ENCODE measurements at places on chromosomes 13 and 19.
A peak's percentile ranks its signal among the peaks of the same experiment; 100 is the strongest.

- DNase-seq, result no peak
Measured at GRCh38 chr13:21047591-21048282, 13.6 kb downstream of the LATS2 start.

- peak; percentile 47 for DNase-seq
Measured at GRCh38 chr13:113664751-113665596, 2.0 kb upstream of the GRK1 start.

GRCh38 chr13:99949679-99950413, 21.7 kb downstream of the ZIC5 start:
- DNase-seq, result no peak

DNA sequence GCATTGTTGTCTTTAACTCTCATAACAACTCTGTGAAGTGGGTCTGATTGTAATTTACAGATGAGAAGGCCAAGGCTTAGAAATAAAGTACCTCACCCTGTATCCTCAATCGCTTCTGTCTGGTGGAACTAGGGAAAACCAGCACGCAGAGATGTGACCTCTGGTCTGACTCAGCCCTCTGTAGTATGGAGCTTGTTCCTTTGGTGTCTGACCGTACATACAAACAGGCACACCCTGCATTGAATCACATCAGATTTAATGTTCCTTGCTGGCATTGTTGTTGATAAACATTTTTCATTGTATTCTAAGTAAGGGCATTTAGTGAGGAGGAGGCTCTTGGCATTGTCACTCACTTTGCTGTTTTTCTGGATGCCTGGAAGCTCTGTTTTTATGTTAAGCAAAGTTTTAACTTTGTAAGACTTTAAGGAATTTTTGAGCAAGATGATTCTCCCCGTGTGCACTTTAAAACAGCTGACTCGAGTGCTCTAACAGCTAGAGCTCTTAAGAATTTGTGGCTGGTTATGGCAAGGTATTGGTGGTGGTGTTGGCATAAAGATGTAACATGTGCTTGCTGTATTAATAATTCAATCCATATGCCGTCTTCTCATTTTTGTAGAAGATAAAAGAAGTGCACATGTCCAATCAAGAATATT, 89.0 kb upstream of the SPATA13 start:
- DNase-seq, result no peak

DNA sequence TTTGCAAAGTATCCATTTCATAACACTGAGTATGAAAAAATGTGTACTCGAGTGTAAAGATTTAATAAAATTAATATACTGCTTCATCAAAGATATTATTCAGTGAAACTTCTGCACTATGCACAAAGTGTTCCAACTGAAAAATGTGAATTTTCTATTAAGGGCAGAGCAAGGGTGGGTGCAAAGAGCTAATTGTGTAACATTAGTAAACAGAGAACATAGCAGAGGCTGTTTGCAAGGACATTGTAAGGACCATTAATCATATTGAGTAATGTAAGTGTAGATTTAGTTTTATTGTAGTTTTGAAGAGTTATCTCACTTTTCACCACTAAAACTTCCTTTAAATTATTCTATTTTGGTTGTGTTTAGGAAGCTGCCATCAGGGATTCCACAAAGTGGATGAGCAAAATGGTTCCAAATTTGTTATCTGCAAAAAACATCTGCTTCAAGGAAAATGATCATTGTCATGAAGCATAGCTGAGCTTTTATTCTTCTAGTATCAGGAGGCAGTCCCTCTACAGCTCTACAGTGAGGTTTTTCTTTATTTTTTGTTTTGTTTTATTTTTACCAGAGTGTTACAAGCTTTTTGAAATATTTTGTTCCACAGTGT, 1375.4 kb downstream of the SLITRK1 start:
- no peak for DNase-seq

DNA sequence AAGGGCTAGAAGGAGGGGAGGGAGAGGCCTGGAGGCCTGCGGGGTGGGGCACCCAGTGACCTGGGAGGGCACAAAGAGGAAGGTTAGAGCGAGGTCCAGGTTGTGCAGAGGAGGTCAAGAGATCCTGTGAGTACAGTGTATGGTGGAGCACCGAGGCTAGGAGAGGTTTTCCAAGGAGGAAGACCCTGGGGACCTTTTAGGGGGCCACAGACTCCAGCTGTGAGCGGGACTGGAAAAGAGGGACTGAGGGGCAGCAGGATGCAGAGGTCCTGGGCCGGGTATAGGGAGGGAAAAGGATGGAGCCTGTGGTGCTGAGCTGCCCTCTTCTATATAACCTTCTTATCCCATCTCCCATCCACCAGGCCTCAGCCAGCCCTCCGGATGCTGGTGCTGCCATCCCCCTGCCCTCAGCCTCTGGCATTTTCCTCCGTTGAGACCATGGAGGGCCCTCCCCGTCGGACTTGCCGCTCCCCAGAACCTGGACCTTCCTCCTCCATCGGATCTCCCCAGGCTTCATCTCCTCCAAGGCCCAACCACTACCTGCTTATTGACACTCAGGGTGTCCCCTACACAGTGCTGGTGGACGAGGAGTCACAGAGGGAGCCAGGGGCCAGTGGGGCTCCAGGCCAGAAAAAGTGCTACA, 863 bp downstream of the ZNF581 start:
- peak; percentile 75 for DNase-seq

- DNase-seq, result no peak
Measured at GRCh38 chr13:100491164-100491842, 97.3 kb downstream of the GGACT start.

- DNase-seq, result no peak
Measured at GRCh38 chr13:50511877-50512341, 331.6 kb downstream of the DLEU7 start.

- no peak for DNase-seq
Measured at GRCh38 chr19:51179256-51179655, 37.2 kb downstream of the SIGLEC7 start.

DNA sequence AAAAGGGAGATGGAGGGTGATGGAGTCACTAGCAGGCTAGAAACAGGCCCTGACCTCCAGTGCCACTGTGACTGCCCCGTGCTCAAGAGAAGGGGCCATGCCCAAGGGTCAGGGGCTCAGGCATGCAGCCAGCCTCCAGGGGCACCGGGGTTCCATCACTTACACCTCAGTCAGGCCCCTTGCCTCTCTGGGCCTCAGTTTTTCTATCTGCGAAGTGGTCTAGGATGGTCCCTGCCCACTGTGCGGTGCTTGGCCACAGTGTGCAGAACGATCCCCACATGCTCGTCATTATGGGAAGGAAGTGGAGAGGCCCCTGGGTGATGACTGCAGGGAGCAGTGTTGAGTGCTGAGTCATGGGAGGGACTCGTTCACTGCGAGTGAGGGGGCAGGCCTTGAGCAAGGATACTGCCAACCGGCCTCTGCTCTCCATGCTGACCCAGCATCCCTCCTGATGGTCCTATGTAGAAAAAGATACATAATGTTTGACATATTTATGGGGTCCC, 23.1 kb downstream of the TMED1 start:
- no peak for DNase-seq

DNA sequence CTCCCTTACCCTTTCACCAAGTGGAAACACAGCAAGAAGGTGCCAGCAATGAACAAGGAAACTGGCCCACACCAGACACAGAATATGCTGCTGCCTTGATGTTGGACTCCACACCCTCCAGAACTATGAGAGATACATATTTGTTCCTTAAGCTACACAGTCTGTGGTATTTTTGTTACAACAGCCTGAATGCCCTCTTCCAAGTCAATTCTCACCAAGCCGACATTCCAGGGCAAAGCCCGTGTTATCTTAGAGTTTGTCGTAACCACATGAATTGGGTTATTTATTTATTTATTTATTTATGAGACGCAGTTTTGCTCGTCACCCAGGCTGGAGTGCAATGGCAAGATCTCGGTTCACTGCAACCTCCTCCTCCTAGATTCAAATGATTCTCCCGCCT, 14.9 kb downstream of the FGF21 start:
- no peak for DNase-seq

- no peak for DNase-seq
Measured at GRCh38 chr13:36966404-36966803, 32.7 kb downstream of the ALG5 start.

- no peak for DNase-seq
Measured at GRCh38 chr13:36061054-36061453, 70.1 kb downstream of the DCLK1 start.

DNA sequence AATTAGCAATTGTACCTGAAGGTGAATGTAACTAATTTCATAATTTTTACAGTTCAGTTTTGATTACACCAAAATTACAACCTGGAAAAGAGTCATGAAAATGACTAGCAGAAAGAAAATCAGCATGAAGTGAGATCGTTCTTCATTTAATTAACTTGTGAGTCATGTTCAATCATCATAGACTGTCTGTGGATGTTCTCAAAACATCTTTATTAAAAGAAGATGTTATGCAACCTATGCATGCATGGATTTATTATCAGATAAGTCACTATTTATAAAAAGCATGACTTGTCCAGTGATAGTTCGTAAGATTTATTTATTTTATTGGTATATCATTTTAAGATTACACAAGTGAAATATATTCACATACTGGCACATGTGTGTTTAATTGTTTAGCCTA, 245.9 kb downstream of the ITGBL1 start:
- no peak for DNase-seq
